ENCODE measurements at places on chromosomes 11 and 22.

DNA sequence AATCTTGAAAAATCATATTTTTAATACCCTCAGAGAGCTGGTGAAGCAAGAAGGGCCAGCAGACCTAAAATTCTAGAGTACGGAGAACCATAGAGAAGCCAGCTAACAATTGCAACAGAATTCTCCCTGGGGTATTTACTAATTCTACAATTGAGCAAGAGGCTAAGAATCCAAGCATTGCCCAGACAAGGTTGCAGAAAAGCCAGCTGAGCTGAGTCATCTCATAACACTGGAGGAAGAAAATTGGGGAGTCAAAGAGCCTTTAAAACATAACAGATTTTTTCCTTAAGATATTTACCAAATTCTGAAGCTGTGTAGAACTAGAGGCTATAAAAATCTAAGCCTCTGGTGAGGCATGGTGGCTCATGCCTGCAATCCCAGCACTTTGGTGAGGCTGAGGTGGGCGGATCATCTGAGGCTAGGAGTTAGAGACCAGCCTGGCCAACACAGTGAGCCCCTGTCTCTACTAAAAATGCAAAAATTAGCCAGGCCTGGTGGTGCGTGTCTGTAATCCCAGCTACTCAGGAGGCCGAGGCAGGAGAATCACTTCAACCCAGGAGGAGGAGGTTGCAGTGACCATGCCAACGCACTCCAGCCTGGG is 13.6 kb upstream of the TMEM216 start:
- DNase-seq, result no peak

DNA sequence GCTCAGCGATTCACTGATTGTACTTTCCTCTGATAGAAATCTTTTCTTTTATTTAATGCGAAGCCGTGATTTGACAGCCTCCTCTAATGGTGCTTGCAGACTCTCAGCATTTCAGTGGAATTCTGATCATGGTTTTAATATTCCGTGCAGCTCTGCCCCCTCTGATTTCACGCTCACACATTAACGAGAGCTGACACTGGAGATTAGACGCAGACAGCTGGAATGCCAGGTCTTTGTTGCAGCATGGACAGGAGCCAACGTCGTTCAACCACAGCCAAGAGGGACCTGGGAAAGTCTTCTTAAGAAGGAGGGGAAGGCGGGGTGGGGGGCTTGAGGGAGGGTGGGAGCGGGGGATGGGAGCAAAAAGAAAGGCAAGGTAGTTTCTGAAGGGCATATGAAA is 186.4 kb downstream of the BLID start:
- no peak for DNase-seq

DNA sequence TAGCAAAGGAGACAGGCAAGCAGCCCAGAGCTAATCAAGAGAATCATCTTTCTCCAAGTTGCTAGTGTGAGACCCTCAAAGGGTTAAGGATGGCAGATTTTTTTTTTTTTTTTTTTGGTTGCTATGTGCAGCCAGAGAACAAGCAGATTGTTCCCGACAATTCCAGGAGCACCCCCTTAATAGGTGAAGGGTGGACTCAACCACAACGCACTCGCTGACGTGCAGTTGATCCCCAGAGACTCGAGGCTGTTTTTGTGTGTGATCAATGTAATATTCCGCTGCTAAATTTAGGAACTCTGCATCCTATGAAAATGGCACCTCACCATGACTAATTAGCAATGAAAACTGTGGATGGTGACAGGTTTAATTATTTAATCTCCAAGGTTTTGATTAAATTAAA is 789.0 kb downstream of the KCNA4 start:
- no peak for DNase-seq

- no peak for DNase-seq
Measured at GRCh38 chr11:30786256-30787110, 200.3 kb upstream of the MPPED2 start.

GRCh38 chr11:32918427-32918826 is 25.8 kb downstream of the QSER1 start:
- no peak for DNase-seq

- DNase-seq, result no peak
Measured at GRCh38 chr11:14101388-14101787, 138.9 kb downstream of the SPON1 start.

DNA sequence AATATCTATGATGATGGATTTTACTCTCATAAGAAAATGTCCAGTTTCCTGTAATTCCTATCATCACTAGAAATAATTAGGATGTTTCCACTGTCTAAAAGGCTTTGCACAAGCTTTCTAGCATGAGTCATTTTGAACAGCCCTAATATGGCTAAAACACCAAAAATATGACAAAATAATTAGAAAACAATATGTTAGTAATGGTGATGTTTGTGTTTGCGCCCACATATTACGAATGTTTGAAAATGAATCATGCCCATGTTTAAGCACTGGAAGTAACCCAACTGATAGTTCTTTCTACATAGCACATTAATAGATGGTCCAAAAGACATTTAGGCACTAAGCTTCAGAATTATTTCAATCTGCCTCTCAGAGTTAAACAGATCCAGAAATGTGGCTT is 96.0 kb downstream of the TRPC6 start:
- DNase-seq, result no peak

GRCh38 chr11:117986981-117987574 is 884 bp downstream of the IL10RA start:
- no peak for DNase-seq

DNA sequence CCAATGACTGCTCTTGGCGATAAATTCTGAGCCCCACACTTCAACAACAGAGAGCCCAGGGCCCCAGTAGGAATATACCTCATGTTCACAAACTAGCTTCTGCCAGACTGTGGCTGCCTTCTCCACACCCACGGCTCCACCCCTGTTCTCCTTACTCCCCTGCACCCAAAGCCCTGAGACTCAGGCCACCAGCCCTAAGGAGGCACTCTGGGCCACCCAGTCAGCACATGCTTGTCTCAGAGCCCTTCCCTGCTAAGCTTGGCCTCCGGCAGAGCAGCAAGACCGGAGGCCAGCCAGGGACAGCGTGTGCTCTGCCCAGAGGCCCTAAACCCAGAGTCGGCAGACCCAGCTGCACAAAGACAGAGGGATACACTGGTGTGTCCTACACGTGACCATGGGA is 27.9 kb downstream of the SPATA19 start:
- no peak for DNase-seq

DNA sequence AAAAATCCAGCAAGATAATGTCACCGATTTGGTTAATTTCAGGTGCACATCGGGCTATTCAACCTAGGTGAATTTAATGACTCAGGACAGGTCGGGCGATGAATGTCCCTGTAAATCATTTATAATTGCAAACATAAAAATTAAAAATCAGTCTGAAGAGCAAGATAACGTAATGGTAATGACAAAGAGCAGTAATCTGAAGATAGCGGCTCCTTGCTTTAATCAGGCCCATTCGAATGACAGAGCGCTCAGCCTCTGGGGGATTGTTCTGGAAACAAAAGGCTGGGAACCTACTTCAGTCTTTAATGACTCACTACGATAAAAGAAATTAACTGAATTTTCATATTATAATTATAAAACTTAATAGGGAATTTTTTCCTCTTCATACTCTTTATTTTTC is 61.3 kb downstream of the RCN1 start:
- DNase-seq, result no peak

- DNase-seq, result peak; percentile 67
Measured at GRCh38 chr22:38868886-38869381, 3.1 kb downstream of the CBX6 start.

- no peak for DNase-seq
Measured at GRCh38 chr11:270451-271318, 7.5 kb upstream of the NLRP6 start.

DNA sequence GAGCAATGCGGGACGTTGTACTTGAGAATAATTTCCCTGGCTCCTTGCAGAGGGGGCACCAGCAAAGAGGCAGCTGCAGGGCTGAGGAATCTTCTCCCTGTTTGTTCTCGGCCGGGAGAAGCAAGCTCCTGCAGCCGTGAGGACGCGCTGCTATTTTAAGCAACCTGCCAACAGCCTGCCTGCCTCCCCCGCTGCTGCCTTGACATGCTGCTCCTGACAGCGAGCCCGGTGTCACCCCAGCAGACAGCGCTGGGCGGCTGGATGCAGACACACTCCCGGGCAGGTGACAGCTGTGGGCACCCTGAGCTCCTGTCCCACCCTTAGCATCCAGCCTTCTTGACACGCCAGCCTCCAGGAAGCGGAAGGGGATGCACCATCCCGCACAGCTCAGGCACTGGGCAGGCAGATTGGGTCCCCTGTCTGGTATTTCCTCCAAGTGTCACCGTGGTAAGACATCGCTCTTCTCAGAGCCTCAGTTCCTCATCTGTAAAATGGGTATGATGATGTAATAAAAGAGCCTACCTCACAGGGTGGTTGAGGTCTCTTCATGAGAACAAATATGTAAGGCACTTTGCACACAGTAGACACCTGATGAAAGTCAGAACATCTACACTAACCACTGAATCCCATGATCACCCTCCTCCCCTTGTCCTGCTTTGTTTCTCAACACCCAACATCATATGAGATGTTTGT is 530.6 kb downstream of the MN1 start:
- DNase-seq, result no peak

DNA sequence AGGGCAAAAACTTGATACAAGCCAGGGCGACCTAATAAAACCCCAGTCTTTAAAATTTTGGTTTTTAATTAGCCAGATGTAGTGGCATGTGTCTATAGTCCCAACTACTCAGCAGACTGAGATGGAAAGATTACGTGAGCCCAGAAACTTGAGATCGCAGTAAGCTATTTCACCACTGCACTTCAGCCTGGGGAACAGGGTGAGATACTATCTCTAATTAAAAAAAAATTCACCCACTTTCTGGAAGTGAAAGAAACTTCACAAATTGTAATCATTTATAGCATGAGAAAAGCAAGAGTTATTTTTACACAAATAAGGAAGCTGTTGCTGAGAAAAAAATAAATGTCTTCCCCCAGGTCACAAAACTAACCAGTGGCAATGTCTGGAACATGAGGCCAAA is 882 bp upstream of the GLYATL2 start:
- DNase-seq, result no peak
